ENCODE measurements at places on chromosomes 11 and 22. TPM values are rescaled to one million over a fixed set of nuclear protein-coding genes. Genes with fewer than 3 reads are reported as not detected.

MMP3 gene
- total RNA-seq: not detected

CARD10 gene
- total RNA-seq: 4.7 TPM

KRTAP5-8 gene
- total RNA-seq: not detected

GCAT gene
- total RNA-seq: 5.6 TPM

P4HA3 gene
- 7.4 TPM for total RNA-seq

SC5D gene
- 21.7 TPM for total RNA-seq

SREBF2 gene
- 29.9 TPM for total RNA-seq

ZNRF3 gene
- total RNA-seq: 2.8 TPM

DNA sequence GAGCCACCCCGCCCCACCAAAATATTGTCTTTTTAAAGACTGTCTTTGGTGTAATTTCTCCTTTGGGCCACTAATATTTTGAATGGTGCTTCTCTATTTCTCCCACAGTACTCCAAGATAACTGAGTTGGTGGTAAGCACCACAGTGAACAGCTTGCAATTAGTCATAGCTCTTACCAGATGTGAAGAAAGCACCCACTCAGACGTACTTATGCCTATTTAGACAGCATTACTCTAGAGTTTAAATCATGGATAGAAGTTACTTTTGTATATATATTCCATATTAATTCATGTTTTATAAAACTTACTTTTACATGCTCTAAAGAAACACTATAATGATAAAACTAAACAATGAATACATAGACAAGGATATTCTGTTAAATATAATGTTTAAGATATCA is 12.7 kb downstream of the ANO3 start:
- no peak for DNase-seq

- DNase-seq: no peak
Measured at GRCh38 chr11:95455228-95455970, 224.4 kb upstream of the SESN3 start.

GRCh38 chr11:86156397-86156955 is 87.6 kb upstream of the PICALM start:
- no peak for DNase-seq

- no peak for DNase-seq
Measured at GRCh38 chr22:26409719-26410335, 19.2 kb upstream of the ASPHD2 start.

- DNase-seq: no peak
Measured at GRCh38 chr11:26332572-26332915, 614 bp downstream of the ANO3 start.

DNA sequence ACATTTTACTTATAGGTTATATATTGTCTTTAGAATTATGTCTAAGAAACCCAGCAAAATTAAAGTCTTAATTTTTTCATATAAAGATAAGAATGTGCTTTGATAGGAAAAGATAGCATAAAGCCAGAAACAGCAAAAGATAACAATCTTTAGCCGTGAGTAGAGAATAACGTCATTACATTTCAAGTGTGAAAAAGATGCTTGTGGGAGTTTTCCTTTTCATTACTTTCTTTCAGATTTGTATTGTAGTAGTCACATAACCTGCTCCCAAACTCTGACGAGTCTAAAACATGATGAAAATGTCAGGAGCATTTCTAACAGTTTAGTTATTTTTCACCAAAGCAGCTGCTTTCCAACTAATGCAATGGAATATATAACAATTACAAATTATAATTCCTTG is 31.3 kb downstream of the ARFGAP3 start:
- no peak for DNase-seq

DNA sequence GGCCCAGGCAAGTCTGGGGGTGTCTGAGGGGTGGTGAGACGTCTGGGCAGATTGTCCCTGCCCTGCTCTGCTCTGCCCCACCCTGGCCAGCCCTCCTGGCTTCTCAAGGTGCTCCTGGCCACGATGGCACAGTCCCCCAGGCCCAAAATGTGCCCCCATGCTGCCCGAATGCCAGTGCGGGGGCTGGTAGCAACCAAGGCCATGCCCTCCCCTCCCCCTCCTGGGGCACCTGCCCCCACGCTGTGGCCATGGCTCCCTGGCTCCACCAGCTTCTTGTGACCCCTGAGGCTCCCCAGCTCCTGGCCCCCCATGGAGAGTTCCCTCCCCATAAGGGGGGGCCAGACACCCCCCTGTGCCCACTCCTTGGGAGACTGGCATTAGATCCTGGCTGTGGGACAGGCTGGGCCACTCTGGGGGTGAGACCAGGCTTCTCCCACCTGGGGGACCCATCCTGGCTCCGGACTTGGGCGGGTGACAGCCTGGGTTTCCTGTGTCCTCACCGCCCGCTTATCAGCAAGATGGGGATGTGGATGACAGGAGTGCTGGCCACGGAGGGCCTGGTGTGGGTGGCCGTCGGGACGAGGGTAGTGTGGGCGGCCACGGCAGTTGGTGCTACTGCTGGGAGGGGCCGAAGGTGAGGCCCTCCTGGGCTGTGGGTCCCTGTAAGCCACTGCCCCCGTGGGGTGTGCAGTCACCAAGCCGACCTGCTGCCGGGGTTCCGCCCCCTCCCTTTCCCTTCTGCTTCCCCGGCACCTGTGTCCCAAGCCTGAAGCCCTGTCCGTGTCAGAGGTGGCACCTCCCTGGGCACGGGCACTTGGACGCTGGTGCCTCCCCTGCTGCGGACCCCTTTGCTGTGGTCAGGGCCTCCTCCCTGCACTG is 15.9 kb upstream of the MUC6 start:
- DNase-seq: no peak

DNA sequence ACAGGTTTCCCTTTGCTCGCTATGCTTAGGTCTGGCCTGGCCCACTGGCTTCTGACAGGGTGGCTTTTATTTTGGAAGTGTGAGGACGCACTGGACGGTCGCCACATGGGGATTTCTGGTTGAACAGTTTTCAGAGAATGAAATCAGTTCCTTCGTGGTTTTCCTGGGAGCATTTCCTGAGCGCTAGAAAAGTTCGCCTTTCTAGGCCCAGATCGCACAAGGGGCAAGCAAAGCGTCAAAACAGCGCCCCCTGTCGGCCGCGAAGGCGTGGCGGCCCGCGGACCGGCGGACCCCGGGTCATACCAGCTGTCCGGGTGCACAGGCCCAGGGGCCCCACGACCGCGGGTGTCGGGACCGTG is 12.7 kb upstream of the CYP2R1 start:
- no peak for DNase-seq

- DNase-seq: no peak
Measured at GRCh38 chr11:78158987-78159652, 19.7 kb upstream of the ALG8 start.

DNA sequence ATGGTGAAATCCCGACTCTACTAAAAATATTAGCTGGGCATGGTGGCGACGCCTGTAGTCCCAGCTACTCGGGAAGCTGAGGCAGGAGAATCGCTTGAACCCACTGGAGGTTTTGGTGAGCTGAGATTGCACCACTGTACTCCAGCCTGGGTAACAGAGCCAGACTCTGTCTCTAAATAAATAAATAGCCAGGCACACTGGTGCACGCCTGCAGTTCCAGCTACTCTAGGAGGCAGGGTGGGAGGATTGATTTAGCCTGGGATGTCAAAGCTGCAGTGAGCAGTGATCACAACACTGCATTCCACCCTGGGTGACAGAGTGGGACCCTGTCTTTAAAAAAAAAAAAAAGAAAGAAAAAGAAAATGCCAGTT is 17.4 kb downstream of the SUSD2 start:
- no peak for DNase-seq

DNA sequence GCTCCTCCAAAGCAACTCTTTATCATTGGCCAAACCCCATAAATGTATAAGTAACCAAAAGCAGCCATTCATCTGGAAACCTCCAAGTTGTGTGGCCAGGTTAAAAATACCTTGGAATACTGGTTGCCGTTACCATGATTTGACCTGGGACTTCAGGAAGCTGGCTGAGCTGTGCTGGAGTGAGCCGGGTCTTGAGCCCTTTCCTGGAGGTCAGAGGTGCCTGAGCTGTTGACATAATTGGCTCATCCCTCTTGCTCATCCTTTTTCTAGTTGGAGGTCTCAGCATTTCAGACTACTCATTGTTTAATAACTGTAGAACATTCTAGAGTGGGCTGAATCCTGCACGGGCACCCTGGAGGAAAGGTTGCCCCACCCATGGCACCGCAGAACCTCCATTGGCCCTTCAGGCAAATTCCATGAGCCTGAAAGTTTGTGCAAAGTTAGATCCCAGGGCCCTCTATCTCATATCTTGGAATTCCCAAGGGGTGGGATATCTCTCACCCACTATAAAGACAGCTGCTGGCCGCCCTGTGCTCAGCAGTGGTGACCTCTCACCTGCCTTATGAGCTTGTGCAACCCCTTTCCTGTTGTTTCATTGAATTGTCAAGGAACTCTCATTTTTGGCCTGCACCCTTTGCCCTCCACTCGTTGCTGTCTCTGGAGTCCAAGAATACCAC is 77.0 kb downstream of the C22orf31 start:
- DNase-seq: no peak

DNA sequence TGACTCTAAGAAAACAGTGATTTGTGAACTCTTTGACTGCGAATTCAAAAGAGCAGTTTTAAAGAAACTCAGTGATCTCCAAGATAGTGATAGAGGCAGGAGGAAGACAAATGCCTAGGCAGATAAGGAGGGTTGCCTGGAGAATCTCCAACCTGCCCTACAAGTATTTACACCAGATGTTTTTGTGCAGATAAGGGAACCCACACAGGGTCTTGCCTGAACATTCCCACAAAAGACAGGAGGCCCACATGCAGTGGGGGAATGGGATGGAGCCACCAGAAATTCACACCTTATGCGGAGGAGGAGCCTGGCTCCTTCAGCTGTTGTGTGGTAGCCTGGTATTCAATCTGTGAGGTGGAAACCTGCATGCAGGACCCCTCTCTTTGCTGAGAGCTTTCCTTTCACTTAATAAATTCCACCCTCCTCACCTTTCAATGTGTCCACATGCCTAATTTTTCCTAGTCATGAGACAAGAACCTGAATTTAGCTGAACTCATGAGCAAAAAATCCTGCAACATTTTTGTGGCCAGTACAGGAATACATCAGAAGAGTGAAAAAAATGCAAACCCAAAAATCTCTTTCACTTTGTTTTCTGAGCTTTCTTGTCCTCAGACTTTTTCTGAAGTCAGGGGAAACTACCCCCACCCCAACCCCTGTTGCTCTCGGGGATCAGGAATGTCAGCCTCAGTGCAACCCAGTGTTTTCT is 8.1 kb upstream of the GLYAT start:
- DNase-seq: no peak

GRCh38 chr22:24175160-24175808 is 6.0 kb upstream of the SUSD2 start:
- DNase-seq: peak; percentile 58

DNA sequence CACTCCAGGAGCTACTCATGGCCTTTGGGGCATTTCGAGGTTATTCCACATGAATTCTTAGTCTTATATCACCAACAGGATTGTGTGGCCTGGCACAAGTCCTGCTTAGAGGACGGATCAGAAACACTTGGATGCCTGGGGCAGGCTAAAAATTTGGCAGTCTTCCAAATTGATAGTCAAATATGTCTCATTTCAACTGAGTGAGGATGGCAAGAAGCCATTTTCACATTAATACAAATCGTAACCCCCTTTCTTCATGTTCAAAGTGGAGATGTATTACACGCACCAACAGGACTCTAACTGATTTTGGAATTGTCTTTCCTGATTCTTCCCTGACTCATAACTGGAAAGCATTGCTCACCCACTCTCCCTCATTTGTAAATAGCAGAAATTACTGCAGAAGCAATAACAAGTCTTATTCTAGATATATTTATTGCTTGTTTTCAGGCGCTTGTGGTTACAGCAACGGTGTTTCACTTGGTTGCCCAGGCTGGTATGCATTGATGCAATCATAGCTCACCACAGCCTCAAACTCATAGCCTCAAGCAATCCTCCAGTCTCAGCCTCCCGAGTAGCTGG is 10.3 kb upstream of the CCDC86 start:
- no peak for DNase-seq

DNA sequence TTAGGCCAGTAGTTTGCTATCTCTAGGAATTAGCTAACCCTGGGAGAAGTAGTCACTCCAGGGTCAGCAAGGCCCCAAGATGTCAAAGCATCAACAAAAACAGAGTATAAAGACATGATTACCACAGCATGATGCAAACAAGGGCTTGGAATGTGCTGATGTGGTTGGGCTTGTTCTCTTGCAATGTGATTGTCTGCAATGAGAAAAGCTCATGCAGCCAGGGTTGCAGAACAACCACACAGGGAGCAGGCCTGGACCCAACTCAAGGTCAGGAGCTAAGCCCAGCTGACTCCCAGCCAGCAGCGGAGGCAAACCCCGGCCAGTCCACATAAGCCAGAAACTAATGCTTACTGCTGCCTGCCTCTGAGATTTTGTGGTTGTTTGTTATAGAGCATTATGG is 132.4 kb upstream of the ZC3H12C start:
- no peak for DNase-seq

GRCh38 chr11:21810650-21811049 is 382.2 kb upstream of the ANO5 start:
- DNase-seq: no peak

DNA sequence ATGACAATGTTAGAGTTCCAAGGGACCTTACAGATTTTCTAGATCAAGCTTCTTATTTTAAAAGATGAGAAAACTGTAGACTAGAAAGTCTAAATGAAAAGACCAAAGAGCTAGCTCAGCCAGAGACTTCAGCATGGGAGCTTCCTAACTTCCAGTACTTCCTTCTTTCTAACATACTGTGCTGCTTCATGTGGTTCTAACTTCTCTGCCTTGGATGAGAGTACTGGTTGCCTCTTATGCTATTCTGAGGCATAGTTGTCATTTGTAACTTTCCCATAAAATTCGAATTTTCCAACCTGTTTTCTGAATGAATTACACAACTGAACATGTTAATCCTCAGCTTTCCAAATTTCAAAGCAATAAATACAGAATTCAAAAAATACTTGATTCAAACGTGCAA is 1.8 kb downstream of the MTMR2 start:
- no peak for DNase-seq

GRCh38 chr11:17606233-17607082 is 59.4 kb downstream of the OTOG start:
- DNase-seq: no peak
